ENCODE measurements at places on chromosomes 16 and 17. TPM values are rescaled to one million over a fixed set of nuclear protein-coding genes. Genes with fewer than 3 reads are reported as not detected.
A peak's percentile ranks its signal among the peaks of the same experiment; 100 is the strongest.

Gene ABCA9
- not detected for total RNA-seq

Gene AKTIP
- total RNA-seq = 31.5 TPM

DNA sequence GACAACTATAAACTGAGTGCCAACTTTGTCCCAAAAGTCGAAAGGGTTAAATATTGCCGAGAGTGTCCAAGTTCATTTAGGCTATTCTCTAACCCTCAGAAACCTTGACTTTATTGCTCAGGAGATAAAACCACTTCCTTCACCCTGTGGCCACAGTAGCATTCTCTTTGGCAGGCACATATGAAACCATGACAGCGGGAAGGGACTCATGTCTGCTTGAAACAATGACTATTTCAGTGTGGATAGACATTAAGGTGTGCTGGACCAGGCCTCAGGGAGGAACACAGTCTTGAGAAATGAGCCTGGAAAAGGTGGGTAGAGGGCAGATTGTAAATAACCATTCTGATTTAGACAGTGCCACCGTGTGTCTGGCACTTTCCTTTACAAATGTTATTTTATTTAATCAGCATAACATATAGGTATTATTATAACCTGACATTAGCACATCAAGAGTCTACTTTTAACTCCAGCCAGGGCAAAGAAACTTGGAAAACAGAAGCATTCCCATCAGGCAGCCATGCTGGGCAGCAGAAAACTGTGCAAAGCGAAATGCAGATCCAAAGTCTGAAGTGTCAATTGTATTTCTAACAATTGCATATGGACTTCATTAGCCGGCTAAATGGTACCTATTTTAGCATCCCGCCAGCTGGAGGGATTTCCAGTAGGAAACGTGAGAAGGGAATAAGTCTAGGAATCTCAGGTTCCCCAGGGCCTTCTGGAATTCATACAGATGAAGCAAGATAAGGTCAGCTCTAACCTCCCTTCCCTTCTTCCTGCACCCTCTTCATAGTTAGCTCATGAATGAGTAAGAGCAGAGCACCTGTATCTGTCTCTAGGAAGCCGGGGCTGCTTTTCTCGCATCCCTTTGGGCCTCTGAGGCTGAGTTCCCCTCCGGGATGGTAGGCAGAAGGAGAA is 212.8 kb upstream of the ELAC2 start:
- H3K27ac ChIP-seq = no peak overlapping the region
- DNase-seq = no peak
- H3K4me1 ChIP-seq = no peaks in the 10 kb centered on the region
- H3K4me3 ChIP-seq = no peak overlapping the region
- H3K36me3 ChIP-seq = no peaks in the 10 kb centered on the region
- no peaks in the 10 kb centered on the region for H3K27me3 ChIP-seq

DNA sequence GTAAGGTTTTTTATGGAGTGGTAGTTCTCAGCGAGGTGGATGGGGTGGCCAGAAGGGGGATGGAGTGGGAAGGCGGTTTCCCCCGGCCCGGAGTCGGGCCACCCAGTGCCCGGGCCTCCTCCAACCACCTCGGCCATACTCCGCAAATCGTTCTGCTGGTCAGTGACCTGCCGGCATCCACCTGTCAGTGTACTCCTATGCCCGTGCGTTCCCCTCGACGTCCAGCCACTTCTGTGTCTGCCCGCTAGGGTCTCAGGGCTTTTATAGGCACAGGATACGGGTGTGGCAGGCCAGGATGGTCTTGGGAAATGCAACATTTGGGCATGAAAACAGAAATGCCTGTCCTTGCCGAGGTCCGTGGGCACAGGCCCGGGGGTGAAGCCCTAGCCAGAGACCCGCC is 19.3 kb upstream of the ASGR2 start:
- DNase-seq = no peak
- no peaks in the 10 kb centered on the region for H3K36me3 ChIP-seq
- no peaks in the 10 kb centered on the region for H3K27me3 ChIP-seq
- H3K27ac ChIP-seq = no peak overlapping the region

DNA sequence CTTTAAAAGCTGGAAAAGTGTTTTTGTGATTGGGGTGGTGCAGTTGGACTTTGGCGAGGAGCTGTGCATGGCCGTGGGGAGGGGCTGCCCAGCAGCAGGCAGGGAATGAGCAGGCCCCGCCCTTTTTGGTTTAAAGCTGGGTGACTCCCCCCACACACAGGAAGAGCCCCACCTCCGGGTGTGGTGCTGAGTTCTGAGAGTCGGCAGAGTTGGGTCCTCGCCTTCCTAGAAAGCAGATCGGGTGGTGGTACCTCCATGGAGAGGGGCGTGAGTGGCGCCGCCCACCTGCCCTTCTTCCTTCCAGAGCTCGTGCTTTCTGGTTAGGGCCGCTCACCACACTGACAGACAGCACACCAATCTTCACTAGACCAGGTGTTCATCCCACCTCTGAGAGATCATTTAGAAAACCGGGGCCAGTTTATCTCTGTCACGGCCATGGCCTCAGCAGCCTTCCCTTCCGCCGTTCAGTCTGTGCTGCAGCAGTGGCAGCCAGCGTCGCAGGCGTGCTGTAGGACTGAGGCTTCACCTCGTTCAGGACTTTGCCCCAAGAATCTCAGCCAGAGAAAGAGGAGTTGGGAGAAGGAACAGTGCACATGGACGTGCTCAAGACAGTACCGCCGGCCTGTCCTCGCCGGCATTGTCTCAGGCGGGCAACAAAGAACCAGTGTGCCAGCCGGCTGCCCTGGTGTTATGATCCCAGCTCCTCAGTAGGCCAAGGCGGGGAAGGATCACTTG is 144.0 kb upstream of the CHMP6 start:
- peak; percentile 56 for DNase-seq
- H3K27ac ChIP-seq = no peak overlapping the region
- no peaks in the 10 kb centered on the region for H3K36me3 ChIP-seq

- no peak for DNase-seq
- no peaks in the 10 kb centered on the region for H3K27me3 ChIP-seq
- no peak overlapping the region for H3K4me3 ChIP-seq
- no peak overlapping the region for H3K27ac ChIP-seq
- no peaks in the 10 kb centered on the region for H3K36me3 ChIP-seq
- no peaks in the 10 kb centered on the region for H3K4me1 ChIP-seq
Observed at GRCh38 chr17:65797809-65798208, 236.4 kb upstream of the AXIN2 start.

GRCh38 chr17:309361-309888 is 43.2 kb downstream of the RPH3AL start:
- no peaks in the 10 kb centered on the region for H3K36me3 ChIP-seq
- H3K4me3 ChIP-seq = no peak overlapping the region
- no peak for DNase-seq
- no peaks in the 10 kb centered on the region for H3K4me1 ChIP-seq
- no peaks in the 10 kb centered on the region for H3K27me3 ChIP-seq
- H3K27ac ChIP-seq = no peak overlapping the region

DNA sequence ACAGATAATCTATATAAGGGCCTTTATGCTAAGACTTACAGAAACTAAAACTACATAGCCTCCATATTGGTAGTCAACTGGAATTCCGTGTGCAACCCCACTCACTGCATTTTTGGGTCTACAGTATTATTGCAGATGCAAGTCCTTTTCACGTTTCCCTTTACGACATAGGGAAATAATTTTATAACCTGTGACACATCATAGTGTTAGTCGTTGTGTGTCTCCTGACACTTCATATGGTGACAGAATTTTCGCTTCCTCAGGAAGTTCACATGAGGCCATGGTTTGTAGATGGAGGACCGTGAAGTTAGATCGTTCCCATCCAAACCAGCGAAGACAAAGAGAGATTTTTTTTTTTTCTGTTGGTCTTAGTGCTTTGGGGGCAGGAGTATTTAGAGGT is 15.7 kb upstream of the MRC2 start:
- H3K4me1 ChIP-seq = no peaks in the 10 kb centered on the region
- no peak overlapping the region for H3K27ac ChIP-seq
- DNase-seq = no peak
- no peak overlapping the region for H3K4me3 ChIP-seq
- H3K27me3 ChIP-seq = no peaks in the 10 kb centered on the region
- H3K36me3 ChIP-seq = peaks cover 38% of the 10 kb centered on the region

- no peak overlapping the region for H3K4me3 ChIP-seq
- H3K27ac ChIP-seq = no peak overlapping the region
- no peaks in the 10 kb centered on the region for H3K27me3 ChIP-seq
- no peaks in the 10 kb centered on the region for H3K36me3 ChIP-seq
- peak; percentile 40 for DNase-seq
- H3K4me1 ChIP-seq = no peaks in the 10 kb centered on the region
Observed at GRCh38 chr17:32783602-32784001, 93.3 kb downstream of the MYO1D start.

DNA sequence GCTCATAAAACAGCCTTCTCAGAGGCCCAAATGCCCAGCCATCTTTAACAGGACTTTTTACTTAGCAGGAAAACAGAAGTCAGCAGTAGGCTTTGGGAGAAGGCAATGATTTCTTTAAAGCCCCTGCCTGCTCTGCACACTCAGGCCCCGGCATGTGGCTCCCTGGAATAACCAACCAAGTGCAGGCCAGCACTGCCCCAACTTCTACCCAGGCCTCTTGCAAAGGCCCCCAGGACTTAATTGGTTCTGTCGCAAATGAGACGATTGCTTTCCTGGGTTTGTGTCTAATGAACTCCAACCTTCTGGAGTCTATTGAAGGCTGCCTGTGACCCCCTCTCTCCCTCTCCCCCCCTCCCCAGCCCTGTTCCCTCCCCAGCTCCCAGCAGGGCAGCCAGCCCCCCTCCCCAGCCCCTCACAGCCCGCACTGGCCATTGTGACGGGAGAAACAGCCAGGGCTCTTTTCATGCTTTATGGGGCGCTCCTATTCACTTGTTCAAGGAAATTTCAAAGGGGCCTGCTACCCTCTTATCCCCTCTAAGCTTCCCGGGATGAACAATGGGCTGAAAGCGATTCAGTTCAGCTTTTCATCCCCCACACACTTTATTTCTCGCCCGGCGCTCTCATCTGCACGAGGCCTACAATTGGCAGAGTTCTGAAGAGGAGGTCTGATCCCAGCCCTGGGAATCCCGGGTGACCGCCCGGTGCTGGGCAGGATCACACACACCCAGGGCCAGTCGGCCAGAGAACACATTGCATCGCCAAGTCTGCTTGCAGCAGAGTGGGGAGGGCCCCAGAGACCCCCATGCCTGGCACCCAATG is 15.5 kb downstream of the AXIN2 start:
- peaks cover 9% of the 10 kb centered on the region for H3K36me3 ChIP-seq
- no peak overlapping the region for H3K4me3 ChIP-seq
- no peak for DNase-seq
- H3K27me3 ChIP-seq = no peaks in the 10 kb centered on the region

DNA sequence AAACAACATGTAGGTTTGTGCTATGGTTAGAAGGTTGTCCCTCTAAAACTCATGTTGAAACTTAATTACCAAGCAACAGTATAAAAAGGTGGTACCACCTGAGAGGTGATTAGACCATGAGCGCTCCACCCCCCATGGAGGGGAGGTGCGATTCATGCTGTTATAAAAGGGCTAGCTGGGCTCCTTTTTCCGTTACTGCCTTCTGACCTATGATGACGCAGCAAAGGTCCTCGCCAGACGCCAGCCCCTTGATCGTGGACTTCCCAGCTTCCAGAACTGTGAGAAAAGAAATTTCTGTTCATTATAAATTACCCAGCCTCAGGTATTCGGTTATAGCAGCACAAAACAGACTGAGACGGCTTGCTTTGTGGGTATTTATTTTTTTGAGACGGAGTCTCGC is 167.8 kb downstream of the SNX29 start:
- peaks cover 7% of the 10 kb centered on the region for H3K4me1 ChIP-seq
- no peak overlapping the region for H3K4me3 ChIP-seq
- DNase-seq = no peak
- no peaks in the 10 kb centered on the region for H3K27me3 ChIP-seq
- H3K27ac ChIP-seq = no peak overlapping the region
- H3K36me3 ChIP-seq = no peaks in the 10 kb centered on the region

- H3K36me3 ChIP-seq = no peaks in the 10 kb centered on the region
- H3K4me1 ChIP-seq = peaks cover 5% of the 10 kb centered on the region
- H3K27me3 ChIP-seq = peaks cover 34% of the 10 kb centered on the region
- no peak overlapping the region for H3K27ac ChIP-seq
- H3K4me3 ChIP-seq = no peak overlapping the region
Observed at GRCh38 chr17:80468781-80469493, 7.5 kb downstream of the NPTX1 start.

DNA sequence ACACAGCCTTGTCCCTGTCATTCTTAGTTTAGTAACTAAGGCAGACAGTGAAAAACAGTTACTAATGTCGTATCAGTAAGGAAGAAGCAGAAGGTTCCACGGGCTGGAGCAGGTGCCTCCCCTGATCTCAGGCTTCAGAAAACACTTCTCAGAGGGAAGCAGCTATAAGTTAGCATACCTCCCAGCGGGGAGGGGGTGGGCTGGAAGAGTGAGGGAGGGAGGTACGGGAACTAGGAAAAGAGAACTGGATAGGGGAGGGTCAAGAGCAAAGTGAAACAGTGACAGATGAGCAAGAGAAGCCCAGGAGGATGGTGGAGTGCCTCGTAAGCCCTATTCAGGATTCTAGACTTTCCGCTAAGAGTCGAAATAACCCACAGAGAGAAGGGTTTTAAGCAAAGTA is 186.3 kb upstream of the XYLT1 start:
- DNase-seq = no peak
- no peak overlapping the region for H3K27ac ChIP-seq
- no peaks in the 10 kb centered on the region for H3K36me3 ChIP-seq
- H3K4me3 ChIP-seq = no peak overlapping the region
- H3K27me3 ChIP-seq = no peaks in the 10 kb centered on the region

GRCh38 chr16:54373534-54374520 is 87.2 kb upstream of the IRX3 start:
- no peaks in the 10 kb centered on the region for H3K4me1 ChIP-seq
- no peak for DNase-seq
- H3K27me3 ChIP-seq = no peaks in the 10 kb centered on the region
- H3K4me3 ChIP-seq = no peak overlapping the region

- H3K27ac ChIP-seq = no peak overlapping the region
- H3K27me3 ChIP-seq = no peaks in the 10 kb centered on the region
- DNase-seq = no peak
- H3K4me1 ChIP-seq = peaks cover 20% of the 10 kb centered on the region
Observed at GRCh38 chr17:76986365-76986764, 118.2 kb downstream of the MGAT5B start.
